ENCODE measurements at places on chromosomes 16 and 17.

DNA sequence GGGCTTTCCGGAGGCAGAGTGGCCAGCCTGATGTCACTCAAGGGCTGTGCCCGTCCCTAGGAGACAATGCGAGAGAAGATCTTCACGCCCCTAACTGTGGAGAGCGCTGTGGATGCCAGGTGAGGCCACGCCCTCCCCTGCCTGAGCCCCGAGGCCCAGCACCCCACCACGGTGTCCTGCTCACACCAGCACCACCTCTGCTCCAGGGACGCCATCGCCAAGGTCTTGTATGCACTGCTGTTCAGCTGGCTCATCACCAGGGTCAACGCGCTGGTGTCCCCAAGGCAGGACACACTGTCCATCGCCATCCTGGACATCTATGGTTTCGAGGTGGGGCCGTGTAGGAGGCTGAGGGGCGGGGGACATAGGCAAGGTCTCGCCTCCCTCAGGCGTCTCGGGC lies 27.8 kb downstream of the MYO15A start:
- DNase-seq: no peak

- no peak for DNase-seq
Observed at GRCh38 chr16:2277466-2278271, 9.7 kb upstream of the RNPS1 start.

- DNase-seq: no peak
Observed at GRCh38 chr17:41730479-41730878, 4.0 kb downstream of the HAP1 start.

DNA sequence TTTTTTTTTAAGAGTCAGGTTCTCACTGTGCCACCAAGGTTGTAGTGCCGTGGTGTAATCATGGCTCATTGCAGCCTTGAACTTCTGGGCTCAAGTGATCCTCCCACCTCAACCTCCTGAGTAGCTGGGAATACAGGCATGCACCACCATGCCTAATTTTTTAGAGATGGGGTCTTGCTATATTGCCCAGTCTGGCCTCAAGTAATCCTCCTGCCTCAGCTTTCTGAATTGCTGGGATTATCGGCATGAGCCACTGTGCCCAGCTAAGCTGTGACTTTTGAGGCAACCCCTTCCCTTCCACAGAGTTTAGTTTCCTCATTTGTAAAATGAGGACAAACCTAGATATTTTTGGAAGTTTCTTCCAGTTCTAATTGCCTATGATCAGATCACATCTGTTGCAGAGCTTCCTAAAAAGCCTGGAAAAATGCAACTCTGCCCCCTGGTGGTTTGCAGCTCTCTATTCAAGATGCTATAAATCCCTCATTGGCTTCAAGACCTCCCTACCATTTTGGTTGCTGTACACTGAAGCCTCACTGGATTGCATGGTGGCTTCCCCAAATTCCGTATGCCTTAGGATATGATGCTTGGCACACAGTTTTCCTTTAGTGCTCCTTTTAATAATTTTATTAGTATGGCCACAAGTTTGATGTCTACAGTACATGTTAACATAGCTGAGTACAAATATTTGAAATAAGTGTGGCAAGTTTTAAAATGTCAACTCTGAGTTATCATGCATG lies 19.3 kb downstream of the GDE1 start:
- peak; percentile 30 for DNase-seq

DNA sequence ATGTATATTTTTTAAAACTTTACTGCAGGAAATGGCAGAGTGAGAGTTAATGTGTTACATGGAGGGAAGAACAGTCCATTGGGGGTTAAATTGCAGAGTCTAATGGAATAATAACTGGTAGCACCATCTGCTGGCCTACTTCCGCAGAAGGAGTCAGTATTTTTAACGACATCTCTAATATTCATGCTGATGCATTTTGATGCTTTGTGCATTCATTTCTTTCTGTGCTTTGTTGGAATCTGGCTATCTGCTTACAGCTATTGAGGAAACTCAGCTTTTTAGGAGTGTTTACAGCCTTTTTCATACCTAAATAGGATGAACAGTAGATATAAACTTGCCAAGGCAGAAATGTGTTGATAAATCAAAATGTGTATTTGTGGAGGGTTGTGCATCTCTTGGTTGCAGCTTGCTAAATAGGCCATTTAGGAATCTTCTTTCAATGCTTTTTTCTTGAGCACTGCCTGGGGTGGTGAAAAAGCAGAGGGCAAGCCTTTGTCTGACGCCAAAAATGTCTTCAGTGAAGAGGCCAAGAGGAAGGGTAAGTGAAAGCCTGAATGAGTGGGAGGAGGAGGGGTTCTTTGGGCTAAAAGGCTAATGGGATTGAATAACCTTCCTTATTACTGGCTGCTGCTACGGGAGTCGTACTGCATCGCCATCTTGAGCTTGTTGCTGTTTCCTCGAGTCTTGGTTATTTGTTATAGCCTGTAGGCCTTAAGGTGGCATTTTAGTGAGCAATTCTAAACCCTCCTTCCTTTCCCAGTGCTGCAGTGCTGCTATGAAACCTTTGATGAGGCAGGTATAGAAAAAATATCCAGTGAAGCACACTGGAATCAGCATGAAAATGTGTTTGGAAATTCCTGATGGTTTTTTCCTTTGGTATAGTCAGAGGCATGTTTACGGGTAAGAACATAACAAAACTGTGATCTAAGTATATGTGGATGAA lies 153.3 kb downstream of the CHD9 start:
- DNase-seq: no peak

DNA sequence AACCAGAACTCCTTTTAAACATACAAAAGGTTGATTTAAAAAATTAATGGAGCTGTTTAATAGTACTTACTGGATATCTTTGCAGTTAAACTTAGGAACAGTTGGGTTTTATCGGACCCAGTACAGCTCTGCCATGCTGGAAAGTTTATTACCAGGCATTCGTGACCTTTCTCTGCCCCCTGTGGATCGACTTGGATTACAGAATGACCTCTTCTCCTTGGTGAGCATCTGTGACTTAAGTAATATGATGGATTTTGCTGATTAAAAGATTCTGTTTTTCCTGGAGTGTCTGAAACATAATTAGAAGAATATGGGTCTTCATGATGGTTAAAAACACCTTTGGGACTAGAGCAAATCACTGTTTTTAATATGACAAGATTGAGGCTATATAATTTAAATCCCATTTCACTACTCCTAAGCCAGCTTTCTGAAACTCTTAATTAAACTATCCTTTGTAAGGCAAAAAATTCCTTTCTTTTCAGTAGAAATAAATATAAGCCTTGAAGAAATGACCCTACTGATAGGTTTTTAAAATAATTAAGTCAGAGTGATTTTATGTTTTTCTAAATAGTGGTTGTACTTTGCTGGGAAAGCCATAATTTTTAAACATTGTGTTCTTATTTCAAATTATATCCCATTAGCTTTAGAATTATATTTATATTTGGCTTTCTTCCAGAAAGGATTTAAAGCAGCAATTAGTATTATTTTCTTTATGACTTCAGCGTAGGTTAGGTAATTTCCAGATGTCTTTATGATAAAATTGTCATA lies 45.7 kb upstream of the KPNB1 start:
- DNase-seq: no peak

DNA sequence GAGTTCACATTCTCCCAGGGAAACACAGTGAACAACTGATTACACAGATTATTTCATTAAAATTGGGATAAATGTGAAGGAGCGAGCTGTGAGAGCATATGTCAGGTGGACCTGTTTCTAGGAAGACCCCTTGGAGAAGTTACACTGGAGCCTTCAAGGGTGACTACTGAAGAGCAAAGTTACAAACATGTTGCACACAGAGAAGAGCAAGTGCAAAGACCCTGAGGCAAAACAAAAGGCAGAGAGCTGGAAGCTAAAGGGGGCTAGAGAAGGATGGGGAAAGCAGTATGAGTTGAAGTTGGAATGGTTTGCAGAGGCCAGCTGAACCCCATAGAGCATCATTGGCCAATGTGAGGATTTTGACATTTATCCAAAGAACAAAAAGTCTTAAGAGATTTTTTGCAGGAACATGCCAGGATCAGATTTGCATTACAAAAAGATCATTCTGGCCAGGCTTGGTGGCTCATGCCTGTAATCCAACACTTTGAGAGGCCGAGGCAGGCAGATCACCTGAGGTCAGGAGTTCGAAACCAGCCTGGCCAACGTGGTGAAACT lies 14.1 kb downstream of the PDZD9 start:
- DNase-seq: no peak

- no peak for DNase-seq
Observed at GRCh38 chr17:13643180-13643579, 41.5 kb upstream of the HS3ST3A1 start.

GRCh38 chr16:55021595-55022475 lies 91.2 kb downstream of the IRX5 start:
- no peak for DNase-seq

All from activated T-helper 1 cell treated with anti-CD3 and anti-CD28 coated beads, Interleukin-2, amount 50 U/mL, for 16 hours (primary cell).